ENCODE measurements at places on chromosomes 7 and 10.

DNA sequence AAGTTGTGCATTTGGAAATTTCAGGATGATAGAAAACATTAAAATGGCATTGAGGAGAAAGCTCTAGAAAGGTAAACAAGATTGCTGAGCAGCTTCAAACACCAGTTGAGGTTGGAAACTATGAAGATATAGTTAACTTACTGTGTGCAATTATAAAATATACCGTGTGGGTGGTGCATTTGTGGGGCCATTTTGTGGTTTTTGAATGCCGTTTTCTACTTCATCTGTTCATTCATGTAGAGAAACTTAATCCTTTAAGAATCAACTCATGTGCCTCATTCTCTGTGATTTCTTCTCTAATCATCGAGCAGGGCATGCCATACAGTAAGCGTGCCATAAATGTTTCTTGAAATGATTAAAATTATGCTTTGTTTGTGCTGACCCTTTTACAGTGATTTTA lies 232.8 kb upstream of the TEX47 start:
- no peak for DNase-seq

DNA sequence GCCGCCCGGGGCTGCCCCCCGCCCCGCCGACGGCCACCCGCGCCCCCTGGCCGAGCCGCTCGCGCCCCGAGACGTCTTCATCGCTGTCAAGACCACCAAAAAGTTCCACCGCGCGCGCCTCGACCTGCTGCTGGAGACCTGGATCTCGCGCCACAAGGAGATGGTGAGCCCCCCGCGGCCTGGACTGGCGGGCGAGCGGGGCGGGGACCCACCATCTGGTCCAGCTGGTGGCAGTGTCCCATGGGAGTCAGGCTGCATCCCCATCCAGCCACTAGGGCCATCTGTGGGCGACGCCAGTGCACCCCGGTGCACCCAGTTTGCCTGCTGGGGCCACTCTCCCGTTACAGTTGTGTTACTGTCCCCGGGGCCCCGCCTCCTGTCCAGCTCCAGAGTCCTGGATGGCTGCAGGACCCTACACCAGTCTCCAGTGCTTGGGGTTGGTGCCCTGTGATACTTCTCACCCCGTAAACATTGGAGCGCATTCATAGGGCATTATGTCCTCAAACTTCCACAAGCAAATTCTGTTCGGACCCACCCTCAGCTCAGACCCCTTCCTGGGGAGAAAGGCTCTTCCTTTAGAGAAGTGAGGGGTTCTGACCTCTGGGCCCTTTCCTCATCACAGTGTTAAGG lies 672 bp downstream of the LFNG start:
- DNase-seq: peak; percentile 13

DNA sequence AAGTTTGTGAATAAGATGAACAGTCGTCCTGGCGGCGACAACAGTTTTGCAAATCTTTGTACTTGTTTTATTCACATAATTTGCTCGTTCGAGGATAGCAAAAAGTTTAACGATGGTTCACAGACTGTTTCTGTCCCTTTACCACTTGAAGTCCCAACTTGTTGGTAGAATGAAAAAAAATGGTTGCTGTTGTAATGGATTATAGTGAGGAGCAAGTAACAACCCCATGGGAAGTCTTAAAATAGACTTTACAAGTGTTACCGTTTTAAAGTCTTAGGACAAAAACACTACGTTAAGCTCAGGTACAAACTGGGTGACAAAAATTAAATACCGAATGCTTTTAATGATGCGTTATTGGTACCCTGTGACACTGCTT lies 589 bp downstream of the LSM8 start:
- DNase-seq: no peak

DNA sequence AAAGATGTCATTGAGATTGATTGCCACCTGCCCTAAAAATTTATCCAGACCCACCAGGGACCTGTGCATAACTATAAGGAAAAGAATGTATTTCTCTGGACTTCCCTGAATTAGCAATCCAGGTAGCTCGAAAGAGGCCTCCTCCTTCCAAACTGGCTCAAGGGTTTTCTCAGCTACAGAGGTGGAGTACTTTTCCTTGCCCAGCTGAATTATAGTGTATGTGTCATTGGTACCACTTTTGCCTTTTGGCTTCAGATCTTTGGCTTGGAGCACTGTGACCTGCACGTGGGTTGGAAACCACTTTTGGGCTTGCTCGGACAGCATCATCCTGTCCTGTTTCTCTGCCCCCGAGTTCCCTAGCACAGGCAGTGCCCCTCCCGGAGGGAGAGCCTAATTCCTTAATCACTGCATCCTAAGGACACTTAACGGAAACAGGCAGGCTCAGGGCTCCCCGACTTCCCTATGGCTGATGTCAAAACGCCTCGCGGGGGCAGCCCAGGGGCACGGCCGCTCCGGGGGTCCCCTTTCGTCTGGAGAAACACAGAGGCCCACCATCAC lies 825 bp downstream of the RAB11FIP2 start:
- peak; percentile 43 for DNase-seq

GRCh38 chr7:108049962-108050361 lies 47.0 kb upstream of the LAMB1 start:
- no peak for DNase-seq

DNA sequence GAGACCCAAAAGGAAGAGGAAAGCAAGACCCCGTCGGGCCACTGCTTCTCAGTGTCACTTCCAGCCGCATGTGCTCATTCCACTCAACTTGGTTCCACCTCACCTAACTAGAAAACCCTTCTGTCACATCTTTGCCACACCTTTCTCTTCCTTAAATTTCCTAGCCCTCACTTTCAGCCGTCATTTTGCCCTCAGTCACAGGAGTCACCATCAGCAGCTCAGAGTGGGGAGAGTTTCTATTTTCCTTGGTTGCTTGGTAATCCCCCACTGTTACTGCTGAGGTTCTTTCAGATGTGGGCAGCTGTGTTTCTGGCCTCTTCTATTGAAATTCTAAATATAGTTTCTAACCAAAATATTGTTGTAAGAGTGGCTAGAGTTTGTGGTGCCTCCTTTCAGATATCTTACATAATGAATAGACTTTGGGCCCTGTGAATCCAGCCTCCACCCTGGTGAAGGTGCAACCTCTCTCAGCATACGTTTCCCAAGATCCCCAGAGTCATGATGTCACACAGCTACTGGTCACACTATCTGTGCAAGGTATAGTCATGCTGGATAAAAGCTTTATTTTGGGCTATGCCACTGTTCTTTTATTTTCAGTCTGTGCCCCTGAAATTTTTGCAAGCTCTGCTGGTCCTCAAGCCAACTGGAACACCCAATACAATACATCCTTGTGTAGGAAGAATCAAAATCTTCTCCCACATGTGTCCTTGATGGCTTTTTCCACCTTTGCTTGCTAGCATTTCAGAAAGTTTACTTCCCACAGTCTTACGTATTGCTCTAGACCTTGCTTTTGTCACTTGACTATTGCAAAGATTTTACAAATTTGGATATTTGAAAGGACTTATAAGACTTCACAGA lies 9.2 kb downstream of the AGBL3 start:
- DNase-seq: no peak

- no peak for DNase-seq
These were observed 126.0 kb downstream of the NRBF2 start for GRCh38 chr10:63258920-63259678.

DNA sequence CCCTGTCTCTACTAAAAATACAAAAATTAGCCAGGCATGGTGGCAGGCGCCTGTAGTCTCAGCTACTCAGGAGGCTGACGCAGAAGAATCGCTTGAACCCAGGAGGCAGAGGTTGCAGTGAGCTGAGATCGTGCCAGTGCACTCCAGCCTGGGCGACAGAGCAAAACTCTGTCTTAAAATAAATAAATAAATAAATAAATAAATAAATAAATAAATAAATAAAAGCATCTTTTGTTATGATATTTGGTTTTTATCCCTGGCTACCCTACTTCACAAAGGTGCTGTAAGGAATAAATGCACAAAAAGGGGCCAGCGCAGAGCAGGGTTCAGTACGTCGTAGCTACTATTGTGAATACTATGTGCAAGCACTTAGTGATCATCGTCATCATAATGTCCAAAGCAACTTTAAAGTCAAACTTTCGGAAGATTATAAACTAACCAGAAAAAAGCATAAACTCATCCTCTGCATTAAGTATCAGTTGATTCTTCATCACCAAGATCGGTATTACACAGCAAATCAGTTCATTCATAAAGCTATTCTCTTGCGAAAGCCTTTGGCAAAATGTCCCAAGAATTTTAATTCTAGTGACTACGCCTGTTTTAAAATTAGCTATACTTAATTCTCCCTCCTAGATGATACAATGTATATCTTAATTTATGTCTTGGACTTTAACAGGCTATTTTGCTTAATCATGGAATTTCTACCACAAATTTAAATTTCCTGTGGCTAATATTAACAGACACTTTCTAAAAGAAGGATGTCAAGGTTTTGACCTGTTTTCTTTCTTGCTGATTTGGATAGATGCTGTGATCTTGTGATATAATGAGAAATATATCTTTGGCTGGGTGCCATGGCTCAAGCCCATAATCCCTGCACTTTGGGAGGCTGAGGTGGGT lies 7.6 kb upstream of the NFE2L3 start:
- DNase-seq: no peak

DNA sequence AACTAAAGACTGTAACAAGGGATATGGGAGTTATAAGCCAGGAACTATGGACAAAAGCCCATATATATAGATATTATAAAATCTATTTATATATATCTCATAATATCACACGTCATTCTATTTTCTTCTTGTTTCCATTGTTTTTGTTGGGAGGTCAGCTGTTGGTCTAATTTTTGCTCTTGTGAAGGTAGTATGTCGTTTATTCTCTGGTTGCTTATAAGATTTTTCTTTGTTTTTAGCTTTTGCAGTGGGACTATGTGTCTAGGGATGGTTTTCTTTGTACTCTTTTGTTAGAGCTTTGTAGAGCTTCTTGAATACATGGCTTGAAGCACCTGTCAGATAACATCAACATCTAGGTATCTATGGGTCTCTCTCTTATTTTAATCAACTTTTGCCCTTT lies 14.0 kb downstream of the ARL4A start:
- DNase-seq: no peak

- DNase-seq: no peak
These were observed 110.7 kb downstream of the INHBA start for GRCh38 chr7:41592236-41592635.

- DNase-seq: peak; percentile 73
These were observed 10.2 kb upstream of the CH25H start for GRCh38 chr10:89217057-89217990.

- DNase-seq: no peak
These were observed 16.0 kb downstream of the GPER1 start for GRCh38 chr7:1103789-1104515.

GRCh38 chr7:77475181-77475580 lies 59.0 kb upstream of the GSAP start:
- no peak for DNase-seq

DNA sequence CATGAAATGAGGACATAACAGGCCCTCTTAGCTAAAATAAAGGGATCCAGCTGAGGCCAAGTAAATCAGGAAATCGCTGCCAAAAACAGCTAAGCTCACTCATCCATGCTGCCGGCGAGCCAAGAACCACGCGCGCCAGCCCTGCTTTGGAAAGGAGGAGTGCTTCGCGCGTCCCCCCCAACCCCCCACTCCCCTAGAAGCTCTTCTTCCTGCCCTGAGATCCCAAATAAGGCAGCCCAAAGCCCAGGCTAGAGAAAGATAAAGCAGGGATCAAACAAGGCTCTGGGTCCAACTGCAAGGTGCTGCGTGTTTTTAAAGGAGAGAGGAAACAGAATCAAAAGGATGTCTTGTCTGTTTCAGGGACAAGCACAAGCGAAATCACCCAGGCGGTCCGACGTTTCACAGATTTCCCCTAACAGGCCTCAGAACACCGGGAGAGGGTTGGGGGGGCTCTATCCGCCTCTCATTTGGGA lies 168.3 kb upstream of the AUTS2 start:
- no peak for DNase-seq

- peak; percentile 11 for DNase-seq
These were observed 109.6 kb downstream of the SFMBT2 start for GRCh38 chr10:7301006-7301778.

DNA sequence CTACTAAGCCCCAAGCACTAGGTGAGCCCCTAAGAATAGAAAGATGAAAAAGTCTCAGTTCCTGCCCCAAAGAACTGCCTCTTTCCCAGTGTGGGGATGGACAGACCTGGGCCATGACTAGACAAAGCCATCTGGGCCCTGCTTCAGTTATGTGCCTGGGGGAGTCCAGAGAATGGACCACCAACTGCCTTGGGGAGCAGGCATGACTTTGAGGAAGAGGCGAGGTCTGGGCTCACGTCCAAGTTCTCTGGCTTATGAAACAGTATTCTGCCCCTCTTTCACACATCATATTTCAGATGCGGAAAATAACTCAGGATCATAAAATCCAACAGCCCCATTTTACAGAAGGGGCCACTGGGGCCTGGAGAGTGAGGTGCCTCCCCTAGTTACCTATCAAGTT lies 80.3 kb downstream of the PLXNA4 start:
- no peak for DNase-seq

- peak; percentile 44 for DNase-seq
These were observed 121.3 kb upstream of the ODAD2 start for GRCh38 chr10:28120043-28120749.

DNA sequence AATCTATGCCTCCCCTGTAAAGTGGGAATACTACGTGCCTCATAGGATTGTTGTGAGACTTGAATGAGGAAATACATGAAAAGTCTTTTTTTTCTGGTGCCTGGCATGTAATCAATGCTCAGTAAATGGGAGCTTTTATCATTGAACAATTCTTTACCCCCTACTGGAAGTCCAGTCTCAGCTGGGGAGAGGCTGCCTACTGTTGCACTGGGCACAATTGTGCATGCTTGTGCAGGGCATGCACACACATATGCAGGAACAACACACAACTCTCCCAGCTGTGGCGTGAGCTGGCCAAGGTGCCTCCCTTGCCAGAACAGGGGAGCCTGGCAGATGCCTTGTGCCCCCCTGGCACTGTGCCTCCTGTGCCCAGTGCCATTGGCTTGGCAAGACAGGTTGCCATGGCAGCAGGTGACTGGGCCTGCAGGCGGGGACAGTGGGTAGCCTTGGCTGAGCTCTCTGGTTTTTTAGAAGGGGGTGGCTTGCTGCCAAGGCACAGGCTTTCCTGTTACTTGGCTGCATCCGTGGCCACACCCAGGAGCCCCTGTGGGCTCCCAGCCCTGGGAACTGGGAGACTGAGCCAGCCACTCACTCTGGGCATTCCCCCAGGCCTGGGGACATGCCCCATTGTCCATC lies 16.1 kb upstream of the PALD1 start:
- peak; percentile 97 for DNase-seq

DNA sequence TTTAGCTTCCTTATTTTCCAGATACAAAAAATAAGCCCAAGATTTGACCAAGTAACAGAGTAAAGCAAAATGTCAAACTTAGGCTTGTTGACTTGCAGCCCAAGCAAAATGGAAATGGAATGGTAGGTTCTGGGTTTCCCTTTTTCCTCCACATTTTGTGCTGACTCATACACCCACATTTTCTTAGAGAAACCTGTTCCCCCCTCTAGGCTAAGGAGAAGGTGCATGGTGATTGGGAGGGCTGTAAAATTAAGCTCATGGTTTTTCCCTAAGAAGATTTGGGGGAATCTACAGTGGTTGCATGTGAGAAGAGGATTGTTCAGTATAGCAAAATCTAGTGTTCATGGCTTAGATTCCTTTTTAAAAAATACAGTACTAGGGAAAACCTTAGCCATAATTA lies 127.4 kb downstream of the ARL4A start:
- no peak for DNase-seq

GRCh38 chr10:116030576-116030975 lies 242.4 kb downstream of the GFRA1 start:
- no peak for DNase-seq
